Colonic mucosa (tissue), 4 donors: ENCODE measurements at places on chromosomes 5 and 9. TPM values are rescaled to one million over a fixed set of nuclear protein-coding genes. Genes with fewer than 3 reads are reported as not detected.

The SKIC3 gene
- total RNA-seq, result 65.8 TPM

The SPATA31C1 gene
- total RNA-seq, result not detected

The PTPN3 gene
- 23.6 TPM for total RNA-seq

The TAF11L6 gene
- total RNA-seq, result not detected

The FGFR4 gene
- 58.7 TPM for total RNA-seq

The RABGAP1 gene
- total RNA-seq, result 40.9 TPM

The CCDC112 gene
- 7.6 TPM for total RNA-seq

The SHOC1 gene
- total RNA-seq, result 0.37 TPM

The IFNA13 gene
- not detected for total RNA-seq

The BHMT gene
- 0.21 TPM for total RNA-seq

The ARAP3 gene
- 15.4 TPM for total RNA-seq

The SLCO6A1 gene
- total RNA-seq, result not detected

The TBC1D13 gene
- 21.6 TPM for total RNA-seq

The ZMAT2 gene
- total RNA-seq, result 49.4 TPM

The MELK gene
- 11.9 TPM for total RNA-seq

The ROR2 gene
- total RNA-seq, result 9.1 TPM

The SOWAHA gene
- 12.4 TPM for total RNA-seq

The SLC36A3 gene
- not detected for total RNA-seq

The F2RL2 gene
- total RNA-seq, result 1.4 TPM

The GALNT12 gene
- total RNA-seq, result 69.6 TPM

The INSL6 gene
- total RNA-seq, result not detected

The AQP3 gene
- 13.3 TPM for total RNA-seq

The PTPRD gene
- total RNA-seq, result 75.7 TPM

The SLC34A1 gene
- not detected for total RNA-seq

The PLEKHG4B gene
- total RNA-seq, result 0.17 TPM

The MARCOL gene
- total RNA-seq, result not detected

The SELENOP gene
- total RNA-seq, result 171 TPM

The TTC16 gene
- total RNA-seq, result 0.07 TPM

The PCDHA12 gene
- total RNA-seq, result not detected

The FLT4 gene
- total RNA-seq, result 3.1 TPM

The ZBTB26 gene
- 6.5 TPM for total RNA-seq

The PRDM9 gene
- total RNA-seq, result not detected

The AIF1L gene
- total RNA-seq, result 4.0 TPM

The OLFML2A gene
- total RNA-seq, result 12.1 TPM

The EFNA5 gene
- 11.1 TPM for total RNA-seq

The ADGRD2 gene
- not detected for total RNA-seq

The RXRA gene
- 72.0 TPM for total RNA-seq

The GHR gene
- total RNA-seq, result 6.8 TPM

The CCL28 gene
- total RNA-seq, result 56.8 TPM

The SLC45A2 gene
- total RNA-seq, result not detected

The PCDHGA2 gene
- total RNA-seq, result 0.22 TPM

The TTC33 gene
- total RNA-seq, result 10.6 TPM

The CPEB4 gene
- 23.3 TPM for total RNA-seq

The IRGM gene
- not detected for total RNA-seq

The SLC23A1 gene
- total RNA-seq, result 5.0 TPM

The CHSY3 gene
- total RNA-seq, result 0.99 TPM

The RBM18 gene
- total RNA-seq, result 21.5 TPM

The SURF2 gene
- 9.4 TPM for total RNA-seq

The ECSCR gene
- 7.4 TPM for total RNA-seq

The TMEM252 gene
- not detected for total RNA-seq

The YTHDC2 gene
- 22.6 TPM for total RNA-seq

The LCP2 gene
- total RNA-seq, result 8.0 TPM

The RHOBTB3 gene
- 59.0 TPM for total RNA-seq

The CDC25C gene
- total RNA-seq, result 10.2 TPM

The PCDHB2 gene
- total RNA-seq, result 0.40 TPM

The SOX30 gene
- 0.08 TPM for total RNA-seq

The SV2C gene
- total RNA-seq, result 0.20 TPM

The RNF130 gene
- 41.7 TPM for total RNA-seq

The PROB1 gene
- 0.48 TPM for total RNA-seq
